ENCODE measurements at places on chromosomes 16 and 17. TPM values are rescaled to one million over a fixed set of nuclear protein-coding genes. Genes with fewer than 3 reads are reported as not detected.

GRCh38 chr17:61053469-61053868, 346.2 kb upstream of the TBX2 start:
- DNase-seq: no peak

DNA sequence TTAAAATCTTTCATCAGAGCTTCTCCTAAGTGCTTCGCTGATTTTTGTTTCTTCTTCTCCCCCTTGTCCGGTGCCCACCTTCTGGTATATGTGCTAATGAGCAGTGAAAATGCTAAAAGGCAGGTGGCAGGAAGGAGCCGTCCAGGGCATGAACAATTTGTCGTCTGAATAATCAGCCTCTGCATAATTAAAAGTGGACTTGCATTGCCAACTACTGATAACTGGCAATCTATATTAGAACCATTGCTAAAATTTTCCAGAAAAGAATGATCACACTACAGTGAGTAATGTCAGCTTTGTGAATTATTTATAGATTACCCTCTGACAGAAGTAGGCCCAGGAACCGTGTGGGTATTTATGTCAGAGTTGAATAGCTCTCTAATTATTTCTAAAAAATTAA, 28.1 kb downstream of the SERPINF1 start:
- no peak for DNase-seq

DNA sequence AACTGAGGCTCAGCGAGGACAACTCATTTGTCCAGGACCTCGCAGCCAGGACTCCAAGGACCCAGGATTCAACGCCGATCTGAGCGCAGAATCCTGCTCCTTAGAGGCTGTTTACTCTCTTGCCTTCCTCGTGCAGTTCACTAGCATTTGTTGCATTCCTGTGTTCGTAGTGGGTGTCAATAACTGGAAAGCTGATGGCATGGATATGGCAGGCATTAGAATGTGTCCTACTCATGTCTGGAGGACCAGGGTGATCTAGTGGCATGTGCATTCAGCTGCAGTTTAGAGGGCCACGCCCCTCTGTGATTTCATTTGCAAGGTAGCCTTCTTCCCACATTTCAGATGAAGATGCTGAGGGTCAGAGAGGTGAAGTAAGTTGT, 510 bp downstream of the CRISPLD2 start:
- DNase-seq: no peak

- DNase-seq: no peak
Observed at GRCh38 chr16:30147843-30148510, 25.0 kb upstream of the MAPK3 start.

DNA sequence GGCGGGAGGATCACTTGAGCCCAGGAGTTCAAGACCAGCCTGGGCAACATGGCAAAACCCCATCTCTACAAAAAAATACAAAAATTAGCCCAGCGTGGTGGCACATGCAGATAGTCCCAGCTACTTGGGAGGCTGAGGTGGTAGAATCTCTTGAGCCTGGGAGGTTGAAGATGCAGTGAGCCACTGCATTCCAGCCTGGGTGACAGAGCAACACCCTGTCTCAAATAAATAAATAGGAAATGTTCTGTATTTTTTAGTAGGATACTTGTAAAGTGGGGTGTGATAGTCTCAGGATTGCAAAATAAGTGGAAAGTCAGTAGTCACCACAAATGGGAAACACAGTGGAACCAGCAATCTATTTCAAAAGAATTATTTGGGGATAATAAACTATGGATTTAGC, 4.0 kb downstream of the RSPRY1 start:
- DNase-seq: no peak

DNA sequence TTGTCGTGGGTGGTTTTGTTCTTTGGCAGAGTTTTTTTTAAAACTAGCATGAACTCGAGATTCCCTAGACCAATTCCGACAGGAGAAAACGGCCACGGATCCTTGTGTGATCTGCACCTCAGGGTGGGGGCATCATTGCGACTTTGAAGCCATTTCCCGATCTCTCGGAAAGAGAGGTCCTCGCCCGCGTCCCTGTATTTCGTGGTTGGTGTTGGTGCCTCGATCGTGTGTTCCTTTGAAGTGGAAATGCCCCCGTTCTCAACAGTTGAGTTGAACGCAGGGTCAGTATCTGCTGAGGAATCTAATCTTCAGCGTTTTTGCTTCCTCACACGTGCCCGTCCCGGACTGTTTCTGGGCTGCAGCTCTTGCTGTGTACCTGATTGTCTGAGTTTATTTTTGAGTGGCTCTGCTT, 1.1 kb downstream of the CRAMP1 start:
- no peak for DNase-seq

- DNase-seq: no peak
Observed at GRCh38 chr16:3054965-3055733, 8.8 kb downstream of the MMP25 start.

- no peak for DNase-seq
Observed at GRCh38 chr16:57937861-57938260, 33.1 kb downstream of the CNGB1 start.

DNA sequence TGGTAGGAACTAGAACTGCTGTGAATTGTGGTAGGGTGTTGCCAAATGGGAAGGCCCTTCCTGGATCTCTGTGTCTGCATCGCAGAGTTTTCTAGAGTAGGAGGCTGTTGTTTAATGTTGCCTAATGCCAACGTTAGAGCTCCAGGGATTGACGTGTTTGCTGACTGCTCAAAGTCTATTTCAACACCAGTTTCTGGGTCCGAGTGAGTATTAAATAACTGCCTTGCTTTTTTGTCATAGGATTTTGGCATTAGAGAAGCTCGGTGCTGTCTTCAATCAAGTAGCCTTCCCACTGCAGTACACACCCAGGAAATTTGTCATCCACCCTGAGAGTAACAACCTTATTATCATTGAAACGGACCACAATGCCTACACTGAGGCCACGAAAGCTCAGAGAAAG, 40.0 kb downstream of the SF3B3 start:
- no peak for DNase-seq

DNA sequence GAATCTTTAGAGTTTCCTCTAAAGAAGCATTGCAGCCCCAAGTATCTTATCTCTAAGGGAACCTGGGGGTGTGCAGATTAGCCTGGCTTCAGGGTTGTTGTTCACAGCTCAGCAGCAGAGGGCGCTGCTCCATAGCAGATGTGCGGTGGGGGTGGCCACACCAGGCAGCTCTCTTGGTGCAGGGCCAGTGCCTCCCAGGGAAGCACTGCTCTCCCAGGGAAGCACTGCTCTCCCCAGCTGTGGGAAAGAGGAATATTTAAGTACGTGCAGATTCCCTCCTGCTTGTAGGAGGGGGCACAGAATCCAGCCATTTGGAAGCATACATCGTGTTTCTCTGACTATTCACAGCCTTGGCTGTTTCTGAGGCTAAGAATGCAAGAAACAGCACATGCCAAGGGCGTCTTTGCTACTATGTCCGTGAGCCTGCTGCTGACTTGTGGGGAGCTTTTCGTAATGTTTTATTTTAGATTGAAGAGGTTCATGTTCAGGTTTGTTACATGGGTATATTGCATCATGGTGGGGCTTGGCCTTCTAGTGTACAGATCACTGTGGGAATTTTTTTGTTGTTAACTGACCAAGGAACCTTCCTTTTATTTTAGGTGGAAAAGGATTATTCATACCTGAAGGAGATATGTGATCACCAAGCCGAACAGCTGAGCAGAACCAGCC, 217.8 kb downstream of the SPECC1 start:
- peak; percentile 41 for DNase-seq

DNA sequence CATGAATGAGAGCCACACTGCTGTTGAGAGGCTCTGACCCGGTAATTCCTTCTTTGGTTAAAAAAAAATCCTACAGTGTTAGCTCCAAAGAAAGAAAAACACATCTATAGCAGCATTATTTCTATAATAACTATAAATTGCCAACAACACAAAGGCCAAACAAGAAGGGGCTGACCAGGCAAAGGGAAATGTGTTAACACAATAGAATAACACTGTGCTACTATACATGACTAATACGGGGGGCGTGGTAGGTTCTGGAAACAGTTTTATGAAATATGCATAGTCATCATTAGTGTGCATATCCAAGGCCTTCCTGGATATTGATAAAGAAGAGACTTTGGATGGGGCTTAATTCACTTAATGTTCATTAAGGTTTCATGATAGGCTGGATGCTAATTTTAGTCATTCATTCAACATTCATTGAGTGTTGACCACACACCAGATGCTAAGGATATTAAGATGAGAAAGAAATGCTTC, 50.0 kb upstream of the CCL1 start:
- no peak for DNase-seq

DNA sequence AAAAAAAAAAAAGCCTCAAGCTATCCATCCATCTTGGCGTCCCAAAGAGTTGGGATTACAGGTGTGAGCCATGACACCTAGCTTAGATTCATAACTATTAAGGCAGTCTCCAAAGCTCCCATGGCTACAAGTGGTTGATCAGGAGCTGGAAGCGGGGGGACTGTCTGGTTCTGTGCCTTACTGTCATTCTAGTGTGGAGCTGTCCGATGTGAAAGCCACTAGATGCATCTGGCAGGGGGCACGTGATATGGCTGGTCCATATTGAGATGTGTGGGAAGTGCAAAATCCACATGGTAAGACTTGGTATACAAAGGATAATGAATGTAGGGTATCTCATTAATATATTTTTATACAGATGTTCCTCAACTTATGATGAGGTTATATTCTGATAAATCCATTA, 38.7 kb downstream of the KPNA2 start:
- no peak for DNase-seq

GRCh38 chr17:1714980-1715802, 5.0 kb upstream of the TLCD2 start:
- no peak for DNase-seq

DNA sequence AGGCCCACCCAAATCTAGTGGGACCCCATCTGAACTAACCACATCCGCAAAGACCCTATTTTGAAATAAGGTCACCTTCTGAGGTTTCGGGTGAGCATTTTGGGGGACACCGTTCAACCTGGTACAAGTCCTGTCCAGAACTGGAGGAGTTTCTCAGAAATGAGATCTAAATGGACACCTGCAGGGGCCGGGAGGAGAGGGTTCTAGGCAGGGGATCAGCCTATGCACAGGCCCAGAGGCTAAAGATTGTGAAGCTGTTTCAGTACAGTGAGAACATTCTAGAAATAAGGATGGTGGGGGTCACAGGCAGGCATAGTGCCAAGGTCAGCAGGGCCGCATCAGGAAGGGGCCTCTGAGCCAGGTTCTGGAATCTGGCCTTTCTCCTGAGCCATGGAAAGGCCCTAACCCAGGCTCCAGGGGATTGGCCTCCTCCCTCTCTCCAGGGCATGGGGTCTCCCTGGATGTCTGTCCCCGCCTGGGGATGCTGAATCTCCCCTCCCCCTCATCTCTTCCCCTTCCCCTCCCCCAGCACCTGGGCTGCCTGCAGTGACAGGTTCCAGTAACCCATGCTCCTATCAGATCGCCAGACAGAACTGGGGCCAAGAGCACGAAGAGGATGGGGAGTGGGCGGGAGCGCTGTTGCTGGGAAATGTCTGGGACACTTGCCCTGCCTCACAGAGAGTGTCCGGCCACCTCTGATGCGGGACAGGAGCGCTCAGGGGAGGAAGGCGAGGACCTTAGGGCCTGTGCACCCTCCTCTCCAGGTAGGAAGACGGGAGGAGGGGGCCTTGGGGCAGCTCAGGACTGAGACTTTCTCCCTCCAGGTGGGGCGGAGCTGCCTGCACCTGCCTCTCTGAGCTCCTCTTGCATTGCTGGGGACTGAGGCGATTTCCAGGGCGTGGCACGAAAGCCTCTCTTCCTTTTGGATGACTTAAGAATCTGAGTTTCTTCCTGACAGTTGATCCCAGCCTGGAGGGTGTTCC, 321.4 kb upstream of the TNRC6C start:
- DNase-seq: no peak

DNA sequence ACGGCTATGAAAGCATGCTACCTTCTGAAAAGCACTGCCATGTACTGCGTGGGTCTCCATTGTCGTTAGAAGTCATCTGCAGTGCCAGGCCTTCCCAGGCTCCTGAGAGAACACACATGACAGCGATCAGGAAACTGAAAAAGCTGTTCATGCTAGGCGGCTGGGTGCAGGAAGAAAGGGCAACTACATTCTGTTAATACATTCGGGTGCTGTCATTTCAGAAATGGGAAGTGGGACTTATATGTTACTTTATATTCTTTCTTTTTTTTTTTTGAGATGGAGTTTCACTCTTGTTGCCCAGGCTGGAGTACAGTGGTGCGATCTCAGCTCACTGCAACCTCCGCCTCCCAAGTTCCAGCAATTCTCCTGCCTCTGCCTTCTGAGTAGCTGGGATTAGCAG, 19.9 kb downstream of the CFAP20 start:
- no peak for DNase-seq

- no peak for DNase-seq
Observed at GRCh38 chr17:5591966-5592365, 7.7 kb upstream of the NLRP1 start.

DNA sequence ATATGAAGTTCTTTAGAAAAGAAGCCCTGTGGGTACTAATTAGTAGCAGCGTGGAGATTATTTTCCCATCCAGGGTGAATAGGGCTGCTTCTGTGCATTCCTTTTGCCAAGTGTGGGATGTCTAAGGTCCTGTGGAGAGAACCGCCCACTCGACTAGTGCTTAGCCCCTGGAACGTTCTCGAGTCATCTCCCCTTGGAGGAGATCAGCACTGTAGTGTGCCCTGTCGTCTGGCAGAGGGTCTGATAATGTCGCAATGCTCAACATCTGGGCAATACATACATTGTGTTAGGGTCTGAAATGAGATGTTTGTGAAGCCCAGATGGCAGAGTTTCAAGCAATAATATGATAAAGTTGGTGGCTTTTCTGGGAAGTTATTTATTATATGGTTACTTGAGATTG, 64.8 kb downstream of the SPECC1 start:
- DNase-seq: no peak

DNA sequence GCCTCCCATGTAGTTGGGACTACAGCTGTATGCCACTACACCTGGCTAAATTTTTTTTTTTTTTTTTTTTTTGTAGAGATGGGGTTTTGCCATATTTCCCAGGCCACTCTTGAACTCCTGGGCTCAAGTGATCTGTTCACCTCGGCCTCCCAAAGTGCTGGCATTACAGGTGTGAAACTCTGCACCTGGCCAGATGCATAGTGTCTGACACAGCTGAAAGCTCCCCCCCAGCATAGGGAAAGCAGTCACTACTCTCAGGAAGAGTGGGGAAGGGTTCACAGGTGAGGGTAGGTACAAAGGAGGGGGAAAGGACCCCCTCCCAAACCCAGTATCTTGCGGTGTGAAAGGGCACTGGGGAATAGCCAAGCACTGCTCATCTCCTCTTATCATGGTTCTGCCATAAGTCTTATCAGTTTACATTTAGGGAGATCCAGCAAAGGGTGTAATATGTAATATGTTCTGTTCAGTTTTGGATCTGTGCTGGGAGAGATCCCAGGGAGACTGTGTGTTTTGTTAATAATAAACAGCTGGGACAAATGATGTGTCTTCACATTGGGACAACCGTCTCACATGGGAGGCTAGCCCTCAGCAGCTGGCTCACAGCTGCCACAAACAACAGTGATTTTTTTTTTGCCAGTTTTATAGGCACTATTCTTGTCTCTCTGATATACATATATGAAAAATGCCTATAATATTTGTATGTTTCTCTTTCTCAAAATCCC, 6.8 kb upstream of the CAVIN1 start:
- DNase-seq: no peak

- DNase-seq: no peak
Observed at GRCh38 chr17:13228225-13228624, 210.4 kb upstream of the ELAC2 start.

The ERBB2 gene
- polyA plus RNA-seq: 173 TPM

The CLDN7 gene
- 59.9 TPM for polyA plus RNA-seq

The MAP2K6 gene
- polyA plus RNA-seq: 22.6 TPM

The SRR gene
- polyA plus RNA-seq: 23.3 TPM

The VWA3A gene
- 6.0 TPM for polyA plus RNA-seq

The CLEC18B gene
- 113 TPM for polyA plus RNA-seq
